ENCODE measurements at places on chromosomes 1 and 21. TPM values are rescaled to one million over a fixed set of nuclear protein-coding genes. Genes with fewer than 3 reads are reported as not detected.

GBP2 gene
- total RNA-seq: 0.73 TPM

HRNR gene
- not detected for total RNA-seq

- DNase-seq: no peak
Measured at GRCh38 chr21:31406510-31406909, 62.4 kb upstream of the TIAM1 start.

GRCh38 chr1:24868016-24868875 lies 61.8 kb downstream of the RUNX3 start:
- DNase-seq: no peak

DNA sequence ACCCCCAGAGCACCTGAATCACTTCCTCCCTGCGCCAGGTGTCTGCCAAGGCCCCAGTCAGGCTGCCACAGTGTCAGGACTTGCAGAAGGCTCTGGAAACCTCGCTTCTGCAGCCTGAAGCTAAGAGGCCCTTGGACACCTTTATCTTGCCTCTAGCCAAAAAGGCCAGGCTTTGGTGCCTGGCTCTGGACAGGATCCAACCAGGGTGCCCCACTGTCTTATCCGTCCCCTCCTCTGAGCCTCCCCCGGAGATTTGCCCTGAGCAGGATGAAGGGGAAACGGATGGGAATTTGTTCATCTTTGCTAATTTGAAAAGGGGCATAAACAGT lies 12.8 kb upstream of the CLSTN1 start:
- DNase-seq: no peak

DNA sequence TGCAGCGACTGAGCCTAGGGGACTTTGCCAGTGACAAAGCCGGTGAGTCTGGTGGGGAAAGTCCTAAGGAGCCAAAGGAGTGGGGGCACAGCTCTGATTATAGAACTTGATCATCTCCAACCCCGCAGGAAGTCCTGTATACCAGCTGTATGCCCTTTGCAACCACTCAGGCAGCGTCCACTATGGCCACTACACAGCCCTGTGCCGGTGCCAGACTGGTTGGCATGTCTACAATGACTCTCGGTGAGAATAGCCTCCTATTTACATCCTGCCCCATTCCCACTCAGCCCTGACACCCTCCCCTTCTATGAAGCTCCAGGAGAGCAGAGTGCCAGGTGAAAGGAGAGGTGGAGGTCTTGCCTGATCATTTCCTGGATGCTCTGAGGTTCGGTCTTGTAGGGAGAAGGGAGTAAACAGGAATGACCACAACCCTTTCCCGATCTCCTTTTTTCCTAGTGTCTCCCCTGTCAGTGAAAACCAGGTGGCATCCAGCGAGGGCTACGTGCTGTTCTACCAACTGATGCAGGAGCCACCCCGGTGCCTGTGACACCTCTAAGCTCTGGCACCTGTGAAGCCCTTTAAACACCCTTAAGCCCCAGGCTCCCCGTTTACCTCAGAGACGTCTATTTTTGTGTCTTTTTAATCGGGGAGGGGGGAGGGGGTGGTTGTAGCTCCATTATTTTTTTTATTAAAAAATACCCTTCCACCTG lies 1.2 kb upstream of the PPOX start:
- DNase-seq: no peak

- peak; percentile 82 for DNase-seq
Measured at GRCh38 chr1:168454211-168454815, 89.5 kb downstream of the XCL2 start.

- DNase-seq: no peak
Measured at GRCh38 chr1:53588053-53588779, 129.0 kb downstream of the DMRTB1 start.

- no peak for DNase-seq
Measured at GRCh38 chr1:61955261-61955660, 213.0 kb downstream of the PATJ start.
